NCI-H1417 (cell line): ENCODE measurements at places on chromosomes 5 and 9.

- no peak for DNase-seq
Measured at GRCh38 chr5:62431735-62432620, 19.4 kb downstream of the IPO11 start.

GRCh38 chr5:109935833-109936490, 246.2 kb downstream of the MAN2A1 start:
- no peak for DNase-seq

DNA sequence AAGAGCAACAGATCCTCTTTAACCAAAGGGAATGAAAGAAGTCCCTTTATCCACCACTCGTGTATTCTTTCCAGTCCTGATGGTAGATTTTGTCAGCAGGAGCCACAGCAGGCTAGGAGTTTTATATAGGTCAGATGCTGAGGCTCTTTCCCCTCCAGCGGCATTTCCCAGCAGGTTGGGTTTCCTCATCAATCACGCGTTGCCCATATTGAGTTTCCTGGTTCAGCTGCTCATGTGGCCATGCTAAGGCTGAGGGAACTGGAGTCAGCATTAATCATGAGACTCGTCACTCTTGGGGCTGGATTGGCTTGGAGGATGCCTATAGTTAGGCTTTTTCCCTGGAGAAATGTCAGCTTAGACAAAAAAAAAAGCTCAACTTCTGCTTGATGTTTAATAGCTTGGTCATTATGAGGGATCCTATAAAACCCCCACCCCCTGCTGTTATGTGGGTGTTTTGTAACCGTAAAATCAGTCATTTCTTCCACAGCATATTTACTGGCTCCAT, 193.4 kb upstream of the GAS1 start:
- no peak for DNase-seq

GRCh38 chr5:65774346-65774745, 52.3 kb downstream of the NLN start:
- no peak for DNase-seq

DNA sequence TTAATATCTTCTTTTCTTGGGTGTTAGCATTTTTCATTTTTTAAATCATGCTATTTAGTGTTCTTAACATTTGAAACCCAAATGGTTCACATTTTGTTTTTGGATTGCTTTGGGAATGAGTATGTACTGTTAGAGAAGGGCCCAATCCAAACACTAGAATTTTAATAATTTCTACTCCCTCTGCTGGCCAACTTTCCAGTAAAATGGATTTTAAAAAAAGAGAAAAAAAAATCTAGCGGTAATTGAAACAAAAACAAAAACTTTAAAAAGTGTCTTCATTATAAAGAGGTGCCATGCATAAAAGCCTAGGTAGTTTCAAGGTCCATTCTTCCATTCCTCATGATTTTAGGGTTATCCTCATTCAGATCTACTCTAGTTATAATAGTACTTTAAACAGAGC, 32.1 kb upstream of the RICTOR start:
- DNase-seq, result no peak
